B cell (primary cell): ENCODE measurements at places on chromosomes 16 and 17.

DNA sequence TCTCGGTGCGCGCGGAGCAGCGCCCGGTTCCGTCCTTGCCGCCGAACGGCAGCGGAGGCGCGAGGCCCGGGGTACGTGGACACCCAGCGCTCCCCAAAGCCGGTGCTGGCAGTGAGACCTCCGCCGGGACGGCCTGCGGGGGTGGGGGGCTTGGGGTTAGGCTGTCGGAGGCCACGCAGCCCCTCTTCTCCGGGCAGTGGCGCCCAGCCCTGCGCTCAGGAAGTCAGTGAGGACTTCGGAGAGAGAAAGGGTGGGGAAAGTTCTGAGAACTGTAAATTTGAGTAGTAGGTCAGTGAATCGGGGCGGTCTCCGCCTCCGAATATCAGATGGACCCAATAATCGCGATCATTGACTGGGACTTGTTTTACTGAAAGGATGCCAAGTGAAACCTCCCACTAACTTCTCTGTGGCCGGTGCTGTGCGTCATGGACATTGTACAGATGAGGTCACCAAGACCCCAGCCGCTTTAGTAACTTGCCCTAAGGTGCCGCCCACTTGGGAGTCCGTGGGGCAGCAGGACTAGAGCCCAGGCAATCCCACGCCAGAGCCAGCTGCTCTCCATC is 468 bp downstream of the IL4R start:
- DNase-seq: peak; percentile 64

GRCh38 chr16:2919511-2920255 is 8.0 kb downstream of the FLYWCH1 start:
- peak; percentile 80 for DNase-seq

DNA sequence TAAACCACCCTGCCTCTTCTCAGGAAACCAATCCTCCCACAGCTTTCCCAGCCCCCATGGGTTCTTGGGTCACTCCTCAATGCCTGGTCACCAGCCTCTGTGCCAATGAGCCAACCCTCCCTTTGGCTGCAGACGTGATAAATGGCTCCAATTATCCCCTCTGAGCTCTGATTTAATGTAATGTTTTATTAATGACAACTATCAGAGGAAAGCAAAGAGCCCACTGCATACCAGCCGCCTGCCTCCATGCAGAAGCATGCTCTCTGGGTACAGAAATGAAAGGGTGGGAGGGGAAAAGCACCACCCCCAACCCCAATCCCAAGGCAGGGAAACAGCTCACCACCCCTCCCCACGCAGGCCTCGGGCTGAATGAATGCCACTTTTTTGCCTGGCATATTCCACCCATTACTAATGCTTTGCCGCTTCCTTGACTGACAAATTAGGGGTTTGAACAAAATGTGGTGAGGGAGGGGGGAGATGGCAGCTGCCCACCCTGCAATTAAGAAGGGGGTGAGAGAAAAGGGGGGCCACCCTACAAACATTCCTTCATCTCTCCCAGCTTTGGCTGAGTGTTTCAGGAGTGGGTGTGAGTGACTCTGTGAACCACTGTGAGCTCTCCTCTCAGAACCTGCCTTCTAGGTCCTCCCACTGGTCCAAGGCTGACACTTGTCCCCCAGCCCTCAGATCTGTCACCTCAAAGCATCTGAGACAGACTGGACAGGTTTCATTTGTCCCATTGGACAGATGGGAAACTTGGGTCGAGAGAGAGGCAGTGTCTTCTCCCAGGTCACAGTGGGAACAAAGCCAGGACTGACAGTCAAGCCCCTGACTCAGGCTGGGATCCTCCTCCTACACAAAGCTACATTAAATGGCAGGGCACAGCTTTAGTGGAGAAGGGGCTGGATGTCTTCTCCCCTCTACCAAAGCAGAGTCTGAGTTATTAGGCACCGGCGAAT is 161.5 kb downstream of the TMEM132E start:
- DNase-seq: no peak

- DNase-seq: no peak
These were observed 175.2 kb upstream of the SALL1 start for GRCh38 chr16:51326131-51326856.

DNA sequence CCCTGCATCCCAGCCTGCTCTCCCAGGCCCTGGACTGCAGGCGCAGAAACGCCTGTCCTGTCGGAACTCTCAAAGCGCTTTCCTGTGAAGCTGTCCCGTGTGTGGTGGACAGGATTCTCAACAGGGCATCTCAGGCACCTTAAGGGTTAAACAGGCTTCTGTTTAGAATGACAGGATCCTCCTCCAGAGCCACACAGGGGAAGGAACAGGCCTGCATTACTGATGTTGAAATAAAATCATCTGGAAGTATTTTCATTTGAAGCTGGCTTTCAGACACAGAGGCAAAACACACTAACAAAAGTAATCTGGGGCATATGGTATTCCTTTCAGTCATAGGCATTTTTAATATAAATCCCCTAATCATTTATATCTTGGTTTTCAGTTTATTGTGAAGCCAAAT is 7.4 kb downstream of the HS3ST3A1 start:
- DNase-seq: no peak

DNA sequence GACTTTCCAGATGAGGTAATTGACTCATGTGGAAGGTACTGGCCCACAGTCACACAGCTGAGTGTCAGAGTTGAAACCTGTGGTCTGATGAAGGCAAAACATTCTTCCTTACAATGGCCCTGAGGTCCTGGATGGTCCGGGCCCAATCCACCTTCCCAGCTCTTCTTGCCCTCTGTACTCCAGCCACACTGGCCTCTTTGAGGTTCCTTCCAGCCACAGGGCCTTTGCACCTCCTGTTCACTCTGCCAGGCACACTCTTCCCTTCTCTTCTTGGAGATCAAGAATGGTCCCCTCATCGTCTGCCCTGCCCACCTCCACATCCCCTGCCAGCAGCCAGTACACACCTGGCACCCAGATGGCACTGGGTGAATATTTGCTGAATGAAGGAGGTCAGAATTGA is 6.5 kb upstream of the PEMT start:
- DNase-seq: no peak

DNA sequence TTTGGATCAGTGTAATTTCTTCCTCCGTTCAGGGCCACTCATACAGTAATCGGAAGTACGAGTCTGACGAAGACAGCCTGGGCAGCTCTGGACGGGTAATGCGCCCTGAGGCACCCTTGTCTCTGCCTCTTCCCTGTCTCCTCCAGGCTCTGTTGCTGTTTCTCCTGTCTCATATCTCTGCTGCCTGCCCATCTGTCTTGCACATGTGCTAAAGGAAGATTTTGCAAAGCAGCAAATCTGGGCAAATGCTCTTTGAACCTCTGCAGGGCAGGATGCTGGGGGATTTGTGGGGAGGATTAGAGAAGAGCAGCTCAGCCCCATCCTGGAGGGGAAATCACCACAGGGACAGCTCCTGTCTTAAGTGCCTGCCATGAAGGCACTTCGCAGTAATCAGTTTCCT is 32.4 kb upstream of the POLR3E start:
- DNase-seq: no peak
